ENCODE measurements at places on chromosomes 11 and 22.

DNA sequence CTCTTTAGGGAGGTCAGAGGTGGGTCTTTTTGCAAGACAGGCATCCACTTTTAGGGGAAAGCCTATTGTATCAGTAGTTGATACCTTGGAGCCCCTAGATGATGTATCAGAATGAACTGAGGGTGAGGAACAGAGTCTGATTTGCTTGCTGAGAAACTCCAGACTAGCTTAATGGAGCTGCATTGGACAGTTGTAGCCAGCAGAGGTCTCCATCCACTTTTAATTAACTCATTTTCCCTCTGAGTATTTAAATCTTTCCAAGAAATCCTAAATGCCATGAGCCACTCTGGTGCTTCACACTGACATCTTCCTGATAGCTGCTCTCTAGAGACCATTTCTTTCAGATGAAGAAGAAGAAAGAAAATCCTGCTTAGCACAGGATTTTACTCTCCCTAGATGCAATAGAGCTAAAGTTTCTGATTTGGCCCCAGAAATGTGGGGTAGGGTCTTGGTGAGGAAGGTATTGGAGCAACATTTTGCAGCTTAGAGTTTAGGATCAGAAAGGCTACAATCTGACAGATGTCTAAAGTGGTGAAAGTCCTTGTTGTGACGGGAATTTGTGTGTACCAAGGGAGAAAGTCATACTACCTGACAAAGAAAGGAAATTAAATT lies 38.0 kb downstream of the EXT2 start:
- no peak for DNase-seq

- DNase-seq, result no peak
Measured at GRCh38 chr11:78253797-78254196, 65.1 kb downstream of the USP35 start.

GRCh38 chr22:19727310-19728150 lies 4.2 kb downstream of the GP1BB start:
- DNase-seq, result no peak

DNA sequence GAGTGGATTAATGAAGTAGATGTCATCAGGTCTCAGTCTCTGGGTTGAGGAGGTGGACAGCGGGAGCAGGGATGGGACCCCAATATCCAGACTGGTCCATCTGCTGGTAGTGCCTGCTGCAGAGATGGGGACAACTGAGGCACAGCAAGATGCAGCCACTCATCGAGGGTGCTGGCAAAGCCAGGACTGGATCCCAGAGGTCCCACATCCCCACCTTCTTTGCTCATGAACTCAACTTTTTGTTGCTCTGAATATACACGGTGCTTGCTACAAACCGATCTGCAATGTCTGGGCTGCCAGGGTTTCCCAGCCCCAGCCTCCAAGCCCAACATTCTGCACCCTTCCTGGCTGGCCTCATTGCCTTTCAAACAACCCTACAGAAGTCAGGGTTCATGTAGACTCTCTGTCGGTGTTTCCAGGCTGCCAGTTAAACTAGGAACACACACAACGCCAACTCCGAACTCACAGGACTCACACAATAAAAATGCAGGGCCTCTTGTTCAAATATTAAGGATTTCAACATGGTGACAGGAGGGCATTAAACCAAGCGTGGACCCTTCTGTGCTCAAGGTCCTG lies 168.2 kb downstream of the MN1 start:
- no peak for DNase-seq

Data from breast epithelium (tissue), 4 donors.